LHCN-M2 (cell line): ENCODE measurements at places on chromosomes 6 and 20. TPM values are rescaled to one million over a fixed set of nuclear protein-coding genes. Genes with fewer than 3 reads are reported as not detected.
A peak's percentile ranks its signal among the peaks of the same experiment; 100 is the strongest.

DNA sequence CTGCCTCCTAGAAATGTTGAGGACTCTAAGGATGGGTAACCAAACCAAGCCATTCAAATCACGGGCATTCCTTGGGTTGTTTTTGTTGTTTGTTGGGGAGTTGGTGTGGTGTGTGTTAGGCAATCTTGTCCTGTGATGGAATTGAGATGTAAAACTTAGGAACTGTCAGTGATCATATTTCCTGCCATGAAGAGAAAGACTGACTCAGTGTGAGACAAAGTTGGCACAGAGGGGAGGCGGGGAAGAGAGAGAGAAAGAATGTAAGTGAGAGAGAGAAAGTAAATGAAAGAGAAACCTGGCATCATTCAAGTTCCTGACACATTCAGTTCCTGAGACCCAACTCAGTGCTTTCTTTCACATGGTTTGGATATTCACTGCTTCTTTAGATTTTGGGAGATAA, 21.6 kb upstream of the FBXO30 start:
- DNase-seq: peak; percentile 83

DNA sequence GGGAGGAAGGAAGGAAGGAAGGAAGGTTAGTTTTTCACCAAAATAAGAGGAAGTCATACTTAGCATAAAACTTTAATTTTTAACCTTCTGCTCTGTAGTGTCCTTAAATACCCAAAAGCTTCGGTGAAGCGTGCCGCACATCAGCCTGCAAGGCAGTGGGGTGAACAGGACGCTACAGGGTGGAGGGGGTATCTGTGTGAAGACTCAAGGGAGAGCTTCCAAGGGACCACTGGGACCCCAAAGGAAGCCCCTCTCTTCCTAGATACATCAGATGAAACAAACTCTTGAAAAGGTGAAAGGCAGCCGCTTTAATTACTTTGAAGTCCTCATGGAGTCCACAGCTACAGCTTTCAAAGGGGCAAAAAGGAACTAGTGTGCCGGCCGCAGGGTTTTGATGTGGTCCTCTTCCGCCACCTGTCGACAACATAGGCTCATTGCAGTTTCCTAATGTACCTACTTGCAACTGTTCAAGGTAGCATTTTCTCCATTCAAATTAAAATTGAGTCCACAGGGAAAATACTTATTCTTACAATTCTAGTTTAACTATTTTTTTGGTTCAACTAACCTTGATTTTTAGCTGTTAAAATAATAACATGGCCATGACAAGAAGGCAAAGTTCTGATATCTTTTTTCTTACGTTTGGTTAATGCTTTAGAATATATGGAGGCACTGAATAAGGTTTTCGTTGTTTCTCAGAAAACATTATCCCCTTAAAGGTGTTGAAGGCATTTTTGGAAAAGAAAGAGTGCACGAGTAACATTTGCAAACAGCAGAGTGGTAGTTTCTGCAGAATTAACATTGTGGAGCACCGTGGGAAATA, 135.0 kb upstream of the RIPOR2 start:
- peak; percentile 72 for DNase-seq

Gene GMPR
- 4.9 and 6.0 TPM in 2 replicates for total RNA-seq

Gene MYB
- total RNA-seq: 1.6 and 2.0 TPM in 2 replicates

DNA sequence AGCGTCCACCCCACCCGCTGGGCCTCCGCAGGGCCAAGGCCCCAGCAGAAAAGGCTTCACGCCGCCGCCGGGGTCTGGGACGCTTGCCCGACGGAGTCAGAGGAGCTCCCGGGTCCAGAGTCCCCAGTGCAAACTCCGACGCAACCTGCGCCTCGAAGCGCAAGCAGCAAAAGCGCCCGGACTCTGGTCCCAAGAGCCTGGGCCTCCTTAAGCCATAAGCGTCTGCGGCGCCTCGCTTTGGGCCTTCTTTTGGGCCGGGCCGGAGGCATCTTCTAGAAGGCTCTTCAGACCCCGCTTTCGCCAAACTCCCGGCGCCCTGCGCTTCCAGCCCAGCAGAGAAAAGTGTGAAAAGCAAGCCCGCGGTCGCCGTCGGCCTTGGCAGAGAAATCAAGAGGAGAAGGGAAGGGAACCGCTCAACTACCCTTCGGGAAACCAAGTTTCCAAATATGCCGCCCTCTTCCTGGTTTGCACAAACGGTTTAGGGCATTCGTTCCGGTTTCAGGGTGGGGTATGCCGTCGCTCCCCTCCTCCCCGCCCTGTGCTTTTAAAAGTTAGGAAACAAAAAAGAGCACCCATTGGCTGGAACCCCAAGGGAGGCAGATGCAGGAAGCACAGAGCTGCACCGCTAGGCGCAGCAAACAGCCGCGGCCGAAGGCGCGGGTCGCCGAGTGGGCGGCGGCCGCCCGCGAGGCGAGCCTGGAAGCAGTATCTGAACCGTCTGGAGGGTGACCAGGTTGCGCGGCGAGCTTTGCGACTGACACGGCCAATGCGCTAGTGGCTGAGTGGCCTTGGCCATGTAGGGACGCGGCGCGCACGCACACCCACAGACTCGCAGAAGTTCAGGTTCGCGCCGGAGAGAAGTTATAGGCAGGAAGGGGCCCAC, 1.2 kb downstream of the TBX18 start:
- peak; percentile 88 for DNase-seq

- DNase-seq: no peak
Observed at GRCh38 chr20:5001174-5002076, at the start of gene SLC23A2. Gene SLC23A2 (minus strand): TSS chr20:5001510. CDS start chr20:4932562, 68,948 bp downstream.

DNA sequence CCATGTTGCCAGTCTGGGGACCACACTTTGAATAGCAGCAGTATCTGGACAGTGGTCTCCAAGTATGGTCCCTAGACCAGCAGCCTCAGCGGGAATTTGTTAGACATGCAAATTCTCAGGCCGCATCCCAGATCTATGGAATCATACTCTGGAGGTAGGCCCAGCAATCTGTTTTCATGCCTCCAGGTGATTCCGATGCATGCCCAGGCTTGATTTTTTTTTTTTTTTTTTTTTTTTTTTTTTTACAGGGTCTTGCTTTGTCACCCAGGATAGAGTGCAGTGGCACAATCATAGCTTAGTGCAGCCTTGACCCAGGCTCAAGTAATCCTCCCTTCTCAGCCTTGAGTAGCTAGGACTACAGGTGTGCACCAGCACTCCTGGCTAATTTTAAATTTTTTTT, 682 bp upstream of the SLA2 start:
- no peak for DNase-seq

Gene C6orf58
- total RNA-seq: not detected in 2 replicates

DNA sequence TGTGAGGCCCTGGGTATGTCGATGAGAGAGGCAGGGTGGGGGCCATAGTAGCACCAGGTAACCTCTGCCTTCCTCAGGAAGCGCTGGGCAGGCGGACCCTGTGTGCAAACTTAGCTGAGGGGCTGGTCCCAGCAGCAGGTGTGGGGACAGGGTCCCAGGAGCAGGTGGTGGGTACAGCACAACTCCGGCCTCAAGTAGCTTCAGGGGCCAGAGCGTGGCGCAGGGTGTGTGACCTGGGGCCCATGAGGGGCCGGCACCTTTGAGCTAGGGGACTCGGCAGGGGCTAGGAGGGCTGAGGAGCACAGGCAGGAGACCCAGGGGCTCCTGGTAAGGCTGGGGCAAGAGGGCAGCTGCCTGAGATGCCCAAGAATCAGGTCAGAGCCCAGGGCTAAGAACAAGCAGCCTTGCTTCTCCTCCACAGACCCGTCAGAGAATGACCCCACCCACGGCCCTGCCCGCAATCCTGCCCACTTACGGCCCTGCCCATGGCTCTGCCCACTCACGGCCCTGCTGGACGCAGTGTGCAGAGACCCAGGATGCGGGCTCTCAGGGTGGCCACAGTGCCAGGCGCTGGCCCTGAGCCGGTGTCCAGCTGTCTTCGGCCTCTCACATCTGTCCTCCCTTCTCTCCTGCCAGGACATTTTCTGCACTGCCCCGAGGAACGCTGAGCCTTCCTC, 30.9 kb downstream of the CHRNA4 start:
- no peak for DNase-seq

GRCh38 chr6:93902517-93902916, 483.2 kb upstream of the EPHA7 start:
- DNase-seq: no peak

GRCh38 chr6:124670801-124671200, 291.4 kb upstream of the RNF217 start:
- DNase-seq: no peak

Gene CDSN
- total RNA-seq: not detected in 2 replicates

Gene TGM6
- total RNA-seq: not detected in 2 replicates

Gene SUMO4
- total RNA-seq: 0.34 and 2.1 TPM in 2 replicates

DNA sequence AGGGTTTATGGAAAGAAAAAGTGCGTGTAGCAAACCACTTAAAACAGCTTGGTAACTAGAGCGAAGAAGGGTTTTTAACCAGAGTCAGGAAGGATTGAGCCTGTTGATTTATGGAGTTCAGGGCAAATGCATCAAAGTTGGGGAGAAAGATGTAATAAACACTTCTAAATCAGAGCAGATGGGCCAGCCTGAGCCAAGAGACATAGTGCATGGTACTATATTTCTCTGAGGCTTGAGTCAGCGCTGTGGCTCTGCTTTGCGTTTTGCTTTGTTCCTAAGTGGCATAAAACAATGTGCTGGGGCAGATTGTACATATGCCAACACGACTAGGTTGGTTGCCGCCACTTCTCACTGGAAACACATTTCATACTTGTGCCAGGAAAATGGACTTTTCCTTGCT, 111.3 kb downstream of the BCKDHB start:
- no peak for DNase-seq

- no peak for DNase-seq
Observed at GRCh38 chr6:130783416-130784107, 43.6 kb upstream of the SMLR1 start.

Gene GPX5
- total RNA-seq: not detected in 2 replicates

GRCh38 chr20:33653218-33653899, 8.8 kb upstream of the C20orf144 start:
- peak; percentile 57 for DNase-seq

Gene B3GALT4
- 0.06 and 0.19 TPM in 2 replicates for total RNA-seq

- no peak for DNase-seq
Observed at GRCh38 chr20:49483696-49484123, 1.2 kb upstream of the KCNB1 start.

Gene BCAS4
- total RNA-seq: 9.7 and 14.5 TPM in 2 replicates

Gene MATN4
- total RNA-seq: 0.23 TPM in 1 of 2 replicates, not detected in the other

DNA sequence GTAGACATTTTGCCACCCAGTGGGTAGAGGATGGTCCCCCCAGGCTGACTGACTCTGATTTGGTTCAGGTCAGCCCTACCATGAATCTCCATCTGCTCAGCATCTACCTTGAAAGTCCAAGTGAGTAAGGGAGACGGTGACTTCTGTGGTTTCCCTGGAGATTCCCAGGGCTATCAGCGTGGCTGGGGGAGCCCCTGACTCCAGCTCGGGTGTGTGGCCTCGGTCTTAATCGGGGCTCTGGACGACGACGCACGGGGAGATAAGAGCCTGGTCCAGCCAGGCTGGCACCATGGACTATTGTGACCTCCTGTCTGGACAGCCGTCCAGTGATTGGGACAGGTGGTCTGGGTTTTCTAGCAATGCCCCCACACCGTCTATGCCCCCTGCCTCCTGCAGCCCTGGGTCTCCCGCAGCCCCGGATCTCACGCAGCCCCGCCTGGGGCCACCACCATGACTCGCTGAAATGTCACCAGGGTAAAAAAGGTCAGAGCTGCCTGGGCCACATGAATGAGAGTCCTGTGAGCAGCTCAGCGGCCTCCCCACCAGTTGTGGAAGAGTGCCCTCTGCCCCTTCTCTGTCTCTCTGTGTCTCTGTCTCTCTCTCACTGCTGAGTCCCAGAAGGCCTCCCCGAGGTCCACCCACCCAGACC, 47.1 kb upstream of the GATA5 start:
- no peak for DNase-seq

DNA sequence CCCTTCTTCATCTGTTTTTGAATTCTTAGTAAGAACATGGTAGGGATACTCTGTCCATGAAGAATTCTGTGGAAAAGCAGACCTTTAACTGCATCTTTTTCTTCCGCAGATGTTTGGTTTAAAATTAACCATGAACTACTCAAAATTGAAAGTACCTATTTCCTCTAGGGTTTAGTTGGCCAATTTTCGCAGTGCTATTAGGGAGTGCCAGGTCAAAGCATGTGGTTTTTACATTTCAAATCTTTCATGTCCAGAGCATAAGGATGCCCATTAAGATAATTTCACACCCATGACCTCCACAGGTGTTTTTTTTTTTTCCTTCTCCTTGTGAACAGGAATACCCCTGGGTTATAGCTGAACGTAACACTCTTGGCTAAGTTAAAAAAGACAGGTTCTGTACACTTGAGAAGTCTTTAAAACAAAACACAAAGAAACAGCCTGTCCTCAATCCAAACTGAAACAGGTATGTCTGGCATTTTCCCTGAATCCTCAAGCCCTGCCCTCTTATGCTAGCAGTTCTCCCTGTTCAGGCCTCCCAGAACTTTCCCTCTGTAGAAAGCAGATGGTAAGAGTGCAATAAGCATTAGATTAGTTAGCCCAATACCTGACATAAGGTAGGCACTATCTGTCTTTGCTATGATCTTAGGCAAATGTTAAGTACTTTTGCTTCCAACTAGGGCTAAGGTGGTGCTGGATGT, 67.1 kb downstream of the ELOVL5 start:
- no peak for DNase-seq

- DNase-seq: no peak
Observed at GRCh38 chr6:148650941-148651505, 95.8 kb upstream of the UST start.

GRCh38 chr20:57411406-57412283, 20.4 kb downstream of the RBM38 start:
- no peak for DNase-seq

Gene MACROD2
- 0.45 and 1.1 TPM in 2 replicates for total RNA-seq

DNA sequence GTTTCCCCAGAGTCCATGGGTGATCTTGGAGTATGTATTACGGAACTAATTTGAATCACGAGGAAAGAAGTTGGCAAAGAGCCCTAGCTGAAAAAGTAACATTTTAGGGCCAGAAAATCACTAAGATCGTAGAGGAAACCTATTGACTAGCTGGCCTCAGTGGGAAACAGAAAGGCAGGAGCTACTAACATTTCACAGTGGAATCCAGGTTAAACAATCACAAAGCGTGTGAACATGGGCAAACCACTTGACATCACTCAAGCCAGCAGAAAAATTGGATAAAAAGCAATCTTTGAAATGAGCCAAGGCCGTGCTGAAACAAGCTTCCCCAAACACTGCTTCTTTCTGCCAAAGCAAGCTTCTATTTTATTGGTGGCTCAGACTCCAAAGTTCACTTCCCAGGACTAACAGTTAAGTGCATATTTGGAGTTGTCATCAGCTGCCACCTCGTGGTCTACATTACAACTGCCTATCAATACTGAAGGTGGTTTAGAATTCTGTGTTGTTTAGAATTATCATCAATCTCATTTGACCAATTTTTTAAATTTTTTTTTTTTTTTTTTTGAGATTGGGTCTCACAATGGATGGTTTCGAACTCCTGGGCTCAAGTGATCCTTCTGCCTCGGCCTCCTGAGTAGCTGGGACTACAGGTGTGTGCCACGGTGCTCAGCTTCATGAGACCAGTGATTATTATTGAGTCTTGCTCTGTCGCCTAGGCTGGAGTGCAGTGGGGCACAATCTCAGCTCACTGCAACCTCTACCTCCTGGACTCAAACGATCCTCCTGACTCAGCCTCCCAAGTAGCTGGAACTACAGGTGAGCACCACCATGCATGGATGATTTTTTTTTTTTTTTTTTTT, 10.6 kb downstream of the RPS10 start:
- DNase-seq: peak; percentile 72

- no peak for DNase-seq
Observed at GRCh38 chr6:47520282-47520681, 42.7 kb downstream of the CD2AP start.
